ENCODE measurements at places on chromosomes 13 and 19. TPM values are rescaled to one million over a fixed set of nuclear protein-coding genes. Genes with fewer than 3 reads are reported as not detected.

Gene ZNF765
- 12.2 TPM for total RNA-seq

Gene KLC3
- not detected for total RNA-seq

DNA sequence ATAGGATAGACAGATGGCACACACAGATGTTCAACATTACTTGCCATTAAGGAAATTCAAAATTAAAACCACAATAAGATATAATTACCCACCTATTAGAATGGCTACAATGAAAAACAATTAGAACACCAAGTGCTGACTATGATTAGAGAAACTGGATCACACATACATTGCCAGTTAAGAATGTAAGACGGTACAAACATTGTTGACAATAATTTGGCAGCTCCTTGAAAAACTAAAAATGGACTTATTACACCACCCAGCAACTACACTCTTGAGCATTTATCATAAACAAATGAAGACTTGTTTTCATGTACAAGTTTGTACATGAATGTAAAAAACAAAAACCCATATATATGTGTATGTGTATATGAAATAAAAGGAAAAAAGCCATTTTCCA, 13.7 kb downstream of the ZNF461 start:
- H3K4me3 ChIP-seq, result no peak overlapping the region
- H3K36me3 ChIP-seq, result peaks cover 63% of the 10 kb centered on the region
- DNase-seq, result no peak
- H3K4me1 ChIP-seq, result no peaks in the 10 kb centered on the region
- no peaks in the 10 kb centered on the region for H3K27me3 ChIP-seq

DNA sequence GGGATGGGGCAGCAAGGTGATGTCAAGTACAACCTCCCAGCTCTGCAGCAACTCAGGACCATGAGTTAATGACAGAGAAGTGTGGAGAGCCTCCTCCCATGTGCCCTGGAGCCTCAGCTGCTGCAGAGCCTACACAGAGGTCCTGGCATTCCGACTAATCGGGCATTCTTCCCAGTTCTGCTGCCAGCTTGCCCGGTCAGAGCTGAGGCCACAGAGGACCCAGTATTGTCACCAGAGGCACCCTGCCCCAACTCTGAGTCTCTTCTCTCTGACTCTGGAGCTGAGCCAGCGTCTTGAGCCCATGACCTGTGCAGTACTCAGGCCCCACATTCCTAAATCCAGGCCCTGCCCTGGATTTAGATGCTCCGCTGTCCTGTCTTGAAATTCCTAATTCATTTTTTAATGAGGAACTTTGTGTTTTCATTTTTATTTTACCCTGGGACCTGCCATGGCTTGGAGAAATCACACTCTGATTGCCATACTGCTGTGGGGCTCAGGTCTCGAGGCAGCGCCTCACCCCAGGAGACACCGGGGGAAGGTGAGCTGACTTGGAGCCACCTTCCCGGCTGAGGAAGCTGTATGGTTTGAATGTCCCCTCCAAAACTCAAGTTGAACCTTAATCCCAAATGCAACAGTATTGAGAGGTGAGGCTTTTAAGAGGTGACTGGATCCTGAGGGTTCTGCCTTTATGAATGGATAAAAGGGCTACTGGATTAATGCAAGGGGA, 144.9 kb upstream of the ZNF507 start:
- no peak for DNase-seq
- no peaks in the 10 kb centered on the region for H3K36me3 ChIP-seq
- no peak overlapping the region for H3K4me3 ChIP-seq
- H3K27me3 ChIP-seq, result no peaks in the 10 kb centered on the region

GRCh38 chr19:50361290-50362029, 4.0 kb downstream of the NAPSA start:
- peak; percentile 21 for DNase-seq
- no peak overlapping the region for H3K4me3 ChIP-seq
- H3K27ac ChIP-seq, result no peak overlapping the region

- H3K4me1 ChIP-seq, result no peaks in the 10 kb centered on the region
- DNase-seq, result no peak
- H3K27me3 ChIP-seq, result peaks cover 24% of the 10 kb centered on the region
- no peaks in the 10 kb centered on the region for H3K36me3 ChIP-seq
Measured at GRCh38 chr13:79258489-79258888, 147.6 kb downstream of the RBM26 start.

DNA sequence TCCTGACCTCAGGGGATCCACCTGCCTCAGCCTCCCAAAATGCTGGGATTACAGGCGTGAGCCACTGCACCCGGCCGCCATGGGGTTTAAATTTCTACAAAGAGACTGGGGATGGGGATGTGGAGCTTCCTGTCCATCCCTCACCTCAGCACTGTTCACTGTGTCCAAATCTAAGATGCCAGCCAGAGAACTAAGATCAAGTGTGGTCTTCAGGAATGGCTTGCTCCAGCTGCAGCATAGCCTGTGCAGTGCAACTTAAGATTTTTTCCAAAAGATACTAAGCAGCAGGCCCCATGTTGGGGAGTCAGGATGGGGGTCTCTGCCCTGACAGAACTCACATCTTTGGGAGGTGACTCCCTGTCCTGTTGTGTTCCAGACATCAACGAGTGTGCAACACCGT, 9.3 kb downstream of the ADGRE5 start:
- no peaks in the 10 kb centered on the region for H3K27me3 ChIP-seq
- H3K27ac ChIP-seq, result no peak overlapping the region
- DNase-seq, result no peak
- H3K4me3 ChIP-seq, result no peak overlapping the region

GRCh38 chr19:35120492-35120891, 4.9 kb downstream of the FXYD3 start:
- peaks cover 18% of the 10 kb centered on the region for H3K4me1 ChIP-seq
- no peak overlapping the region for H3K4me3 ChIP-seq
- DNase-seq, result no peak
- H3K27ac ChIP-seq, result no peak overlapping the region
- H3K27me3 ChIP-seq, result peaks cover 13% of the 10 kb centered on the region

GRCh38 chr13:49240017-49240416, 7.7 kb upstream of the CDADC1 start:
- no peaks in the 10 kb centered on the region for H3K36me3 ChIP-seq
- no peak overlapping the region for H3K4me3 ChIP-seq
- DNase-seq, result no peak
- H3K4me1 ChIP-seq, result no peaks in the 10 kb centered on the region
- H3K27me3 ChIP-seq, result no peaks in the 10 kb centered on the region
- no peak overlapping the region for H3K27ac ChIP-seq

DNA sequence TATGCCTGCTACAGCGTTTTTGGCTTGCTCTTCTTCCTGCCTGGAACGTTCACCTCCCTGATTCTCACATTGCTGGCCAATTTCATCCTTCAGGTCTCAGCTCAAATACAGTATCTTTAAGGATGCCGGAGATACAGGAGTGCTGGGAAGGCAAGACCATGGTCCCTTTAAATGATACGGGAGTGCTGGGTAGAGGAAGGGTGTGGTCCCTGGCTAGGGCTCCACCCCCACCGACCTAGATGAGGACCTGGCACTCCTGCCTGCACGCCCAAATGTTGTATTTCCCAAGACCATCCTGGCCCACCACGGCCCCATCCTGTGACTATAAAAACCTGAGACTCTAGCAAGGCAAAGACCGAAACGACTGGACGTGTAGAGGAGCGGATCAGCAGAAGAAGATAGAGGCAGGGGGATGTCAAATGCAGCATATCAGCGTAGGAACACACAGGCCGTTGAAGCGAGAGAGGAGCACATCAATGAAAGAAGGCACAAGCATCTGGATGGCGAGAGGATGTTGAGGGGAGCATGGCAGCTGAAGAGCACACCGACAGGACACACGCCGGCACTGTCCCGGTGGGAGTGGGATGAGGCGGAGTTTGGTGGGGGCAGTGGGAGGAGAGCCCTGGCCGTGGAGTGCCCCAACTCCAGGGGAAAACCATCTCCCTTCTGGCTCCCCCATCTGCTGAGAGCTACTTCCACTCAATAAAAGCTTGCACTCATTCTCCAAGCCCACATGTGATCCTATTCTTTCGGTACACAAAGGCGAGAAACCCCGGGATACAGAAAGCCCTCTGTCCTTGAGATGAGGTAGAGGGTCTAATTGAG, 74.0 kb downstream of the PCDH9 start:
- no peak overlapping the region for H3K4me3 ChIP-seq
- no peaks in the 10 kb centered on the region for H3K36me3 ChIP-seq
- DNase-seq, result no peak

DNA sequence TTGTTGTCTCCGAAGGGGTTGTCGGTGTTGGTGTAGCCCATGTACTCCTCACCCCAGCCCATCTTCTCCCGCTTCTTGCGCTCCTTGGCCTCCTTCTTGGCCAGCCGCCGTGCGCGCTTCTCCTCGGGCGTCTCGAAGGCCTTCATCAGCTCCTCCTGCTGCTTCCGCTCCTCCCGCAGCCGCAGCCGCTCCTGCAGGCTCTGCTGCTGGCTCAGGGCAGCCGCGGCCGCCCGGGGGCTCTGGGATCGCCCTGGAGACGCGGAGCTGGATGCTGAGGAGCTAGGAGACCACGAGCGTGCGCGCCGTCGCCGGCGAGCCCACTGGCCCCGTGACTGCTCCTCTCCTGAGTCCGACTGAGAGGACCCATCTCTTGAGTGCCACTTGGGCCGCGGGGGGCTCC, 2.9 kb downstream of the CACTIN start:
- no peak overlapping the region for H3K4me3 ChIP-seq
- H3K4me1 ChIP-seq, result peaks cover 27% of the 10 kb centered on the region
- no peak overlapping the region for H3K27ac ChIP-seq
- H3K27me3 ChIP-seq, result no peaks in the 10 kb centered on the region
- peaks cover 3% of the 10 kb centered on the region for H3K36me3 ChIP-seq

DNA sequence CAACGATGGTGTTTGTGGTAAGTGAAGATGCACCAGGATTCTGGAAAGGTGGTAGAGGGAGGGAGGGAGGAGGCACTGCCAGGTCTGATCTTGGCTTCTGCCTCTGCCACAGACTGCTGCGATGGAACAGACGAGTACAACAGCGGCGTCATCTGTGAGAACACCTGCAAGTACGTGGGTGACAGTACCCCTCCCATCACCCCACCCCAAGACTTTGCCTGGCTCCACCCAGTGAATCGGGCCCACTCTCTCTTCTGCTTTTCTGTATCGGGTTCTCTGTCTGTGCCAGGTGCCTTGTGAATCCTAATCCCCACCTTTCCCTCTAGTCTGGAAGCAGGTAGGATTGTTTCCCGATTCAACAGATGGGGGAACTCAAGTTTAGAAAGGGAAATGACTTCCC, 2.5 kb downstream of the PRKCSH start:
- H3K4me1 ChIP-seq, result peaks cover 24% of the 10 kb centered on the region
- peaks cover 12% of the 10 kb centered on the region for H3K36me3 ChIP-seq
- no peak for DNase-seq
- H3K27ac ChIP-seq, result no peak overlapping the region

- no peak for DNase-seq
- no peak overlapping the region for H3K4me3 ChIP-seq
- peaks cover 44% of the 10 kb centered on the region for H3K27me3 ChIP-seq
- no peak overlapping the region for H3K27ac ChIP-seq
- peaks cover 9% of the 10 kb centered on the region for H3K36me3 ChIP-seq
- H3K4me1 ChIP-seq, result no peaks in the 10 kb centered on the region
Measured at GRCh38 chr19:35240327-35240726, 8.5 kb upstream of the LSR start.

- DNase-seq, result no peak
- H3K36me3 ChIP-seq, result peaks cover 12% of the 10 kb centered on the region
- H3K4me1 ChIP-seq, result peaks cover 17% of the 10 kb centered on the region
- no peak overlapping the region for H3K27ac ChIP-seq
- H3K27me3 ChIP-seq, result no peaks in the 10 kb centered on the region
Measured at GRCh38 chr19:32458500-32459123, 53.0 kb downstream of the DPY19L3 start.

GRCh38 chr13:32113532-32113931, 82.0 kb downstream of the FRY start:
- no peak overlapping the region for H3K27ac ChIP-seq
- no peaks in the 10 kb centered on the region for H3K27me3 ChIP-seq
- DNase-seq, result no peak
- peaks cover 7% of the 10 kb centered on the region for H3K36me3 ChIP-seq
- H3K4me1 ChIP-seq, result peaks cover 3% of the 10 kb centered on the region
- H3K4me3 ChIP-seq, result no peak overlapping the region

DNA sequence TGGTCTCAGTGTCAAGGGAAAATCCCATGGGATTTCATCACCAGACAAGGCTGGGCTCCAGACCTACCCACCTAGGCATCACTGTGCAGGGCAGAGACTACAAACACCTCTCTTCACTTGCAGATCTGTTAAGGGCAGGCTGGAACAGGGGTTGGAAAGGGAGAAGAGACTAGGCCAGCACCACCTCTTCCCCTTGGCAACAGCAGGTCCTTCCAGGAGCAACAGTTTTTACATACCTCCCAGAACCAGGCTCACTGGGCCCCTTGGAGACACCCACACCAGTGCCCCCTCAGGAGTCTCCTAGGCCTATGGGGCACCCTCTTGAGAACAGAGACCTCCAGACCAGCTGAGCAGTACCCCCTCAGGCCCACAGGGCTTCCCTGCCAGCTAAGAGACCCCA, 2.5 kb upstream of the UBE2M start:
- no peaks in the 10 kb centered on the region for H3K27me3 ChIP-seq
- H3K36me3 ChIP-seq, result peaks cover 9% of the 10 kb centered on the region
- peak overlapping the region; percentile 96 for H3K4me3 ChIP-seq
- DNase-seq, result no peak

DNA sequence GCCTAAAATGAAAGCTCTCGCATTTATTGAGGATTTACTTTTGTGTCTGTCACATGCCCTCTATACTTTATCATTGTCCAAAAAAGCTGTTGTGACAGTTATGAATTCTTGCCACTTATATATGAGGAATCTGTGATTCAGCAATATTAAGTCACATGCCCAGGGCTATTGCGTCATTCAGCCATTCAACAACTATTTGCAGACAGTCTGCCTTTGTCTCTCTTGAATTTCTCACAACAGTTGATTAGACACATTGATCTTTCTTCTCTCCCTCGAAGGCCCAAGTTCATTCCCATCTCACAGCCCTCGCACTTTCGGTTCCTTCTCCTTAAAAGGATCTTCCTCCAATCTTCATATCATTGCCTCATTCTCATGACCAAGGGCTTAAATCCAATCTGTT, 342.6 kb downstream of the MZT1 start:
- no peaks in the 10 kb centered on the region for H3K27me3 ChIP-seq
- H3K27ac ChIP-seq, result no peak overlapping the region
- no peaks in the 10 kb centered on the region for H3K4me1 ChIP-seq
- H3K4me3 ChIP-seq, result no peak overlapping the region

DNA sequence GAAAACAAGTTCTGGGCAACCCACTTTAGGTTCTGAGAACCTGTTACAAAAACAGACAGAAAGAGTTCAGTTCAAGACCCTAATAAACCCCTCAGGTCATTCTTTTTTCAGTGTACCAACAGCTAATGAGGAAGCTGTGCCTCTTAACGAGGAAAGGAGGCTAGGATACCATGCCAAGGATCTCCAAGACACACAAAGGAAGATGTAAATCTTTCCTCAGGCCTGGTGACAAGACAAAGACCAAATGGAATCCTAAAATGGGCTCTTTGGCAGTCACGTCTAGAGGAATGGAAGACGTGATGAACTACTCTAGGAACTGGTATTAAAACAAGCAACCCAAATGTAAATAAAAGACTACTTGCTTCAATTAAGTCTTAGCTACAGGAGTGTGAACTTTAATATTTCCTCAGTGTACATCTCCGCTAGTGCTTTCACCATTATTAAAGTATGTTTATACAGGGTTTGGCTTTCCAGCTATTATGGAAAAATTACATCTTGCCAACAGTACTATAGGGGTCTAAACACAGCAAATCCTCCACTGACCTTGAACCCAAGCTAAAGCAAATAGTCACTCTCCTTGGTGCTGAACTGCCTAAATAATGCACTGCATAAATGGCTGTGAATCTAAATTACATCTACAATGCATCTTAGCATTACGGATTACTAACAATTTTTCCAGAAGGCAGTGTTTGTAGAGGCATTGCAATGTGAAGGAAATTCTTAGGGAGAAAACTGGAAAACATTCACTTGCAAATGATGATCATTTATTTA, 42.3 kb downstream of the ENOX1 start:
- no peak for DNase-seq
- H3K27me3 ChIP-seq, result no peaks in the 10 kb centered on the region
- H3K36me3 ChIP-seq, result no peaks in the 10 kb centered on the region

Measured in chondrocyte (in vitro differentiated cells).